ENCODE measurements at places on chromosomes 2 and 18.

DNA sequence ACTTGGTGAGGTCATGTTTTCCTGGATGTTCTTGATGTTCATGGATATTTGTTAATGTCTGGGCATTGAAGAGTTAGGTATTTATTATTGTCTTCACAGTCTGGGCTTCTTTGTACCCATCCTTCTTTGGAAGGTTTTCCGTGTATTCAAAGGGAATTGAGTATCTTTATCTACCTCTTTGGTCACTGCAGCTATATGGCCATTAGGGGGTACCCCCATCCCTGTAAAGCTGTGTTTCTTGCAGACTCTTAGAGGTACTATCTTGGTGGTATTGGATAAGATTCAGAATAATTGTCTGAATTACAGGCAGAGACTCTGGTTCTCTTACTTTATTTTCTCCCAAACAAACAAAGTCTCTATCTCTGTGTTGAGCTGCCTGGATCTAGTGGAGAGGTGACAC is 401.6 kb upstream of the FSIP2 start:
- no peaks in the 10 kb centered on the region for H3K4me1 ChIP-seq
- H3K36me3 ChIP-seq = no peaks in the 10 kb centered on the region
- H3K27me3 ChIP-seq = no peaks in the 10 kb centered on the region
- no peak overlapping the region for H3K27ac ChIP-seq
- no peak overlapping the region for H3K4me3 ChIP-seq
- no peak for DNase-seq

DNA sequence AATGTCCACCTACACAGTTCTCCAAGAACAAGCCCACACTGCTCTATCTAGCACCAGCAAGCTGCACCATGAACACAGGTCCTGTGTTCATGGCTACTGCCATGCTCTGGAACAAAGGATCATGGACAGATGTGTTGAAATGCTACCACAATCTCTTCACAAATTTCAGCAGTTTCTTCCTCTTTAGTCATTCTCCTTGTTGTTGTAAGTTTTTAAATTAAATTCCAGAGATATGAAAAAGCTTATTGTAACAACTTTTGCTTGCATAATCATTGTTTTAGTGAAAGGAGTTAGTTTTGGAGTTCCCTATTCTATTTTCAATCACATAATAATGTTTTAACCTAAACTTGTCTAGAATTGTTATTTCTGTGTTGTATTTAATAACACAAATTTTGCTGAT is 17.2 kb upstream of the NAPG start:
- H3K27ac ChIP-seq = no peak overlapping the region
- no peaks in the 10 kb centered on the region for H3K27me3 ChIP-seq
- H3K36me3 ChIP-seq = no peaks in the 10 kb centered on the region
- DNase-seq = no peak

DNA sequence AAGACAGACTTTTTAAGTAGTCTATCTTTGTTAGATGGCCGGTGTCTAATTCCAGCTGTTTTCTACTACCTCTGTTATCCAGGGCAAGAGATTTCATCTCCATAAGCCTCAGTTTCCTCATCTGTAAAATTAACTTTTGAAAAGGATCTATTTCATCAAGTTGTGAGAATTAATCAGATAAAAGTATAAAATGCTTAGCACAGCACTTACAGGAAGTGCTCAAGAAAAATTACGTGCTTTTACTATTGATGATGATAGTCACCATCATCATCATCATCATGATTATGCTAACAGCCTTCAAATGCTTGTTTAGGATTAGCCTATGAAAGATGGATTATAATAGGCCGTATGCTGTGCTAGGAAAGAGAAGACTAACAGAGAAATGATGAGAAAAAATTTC is 76.2 kb downstream of the CYRIA start:
- H3K4me3 ChIP-seq = no peak overlapping the region
- H3K4me1 ChIP-seq = peaks cover 16% of the 10 kb centered on the region
- no peak for DNase-seq
- peaks cover 6% of the 10 kb centered on the region for H3K36me3 ChIP-seq
- H3K27me3 ChIP-seq = no peaks in the 10 kb centered on the region
- H3K27ac ChIP-seq = no peak overlapping the region

DNA sequence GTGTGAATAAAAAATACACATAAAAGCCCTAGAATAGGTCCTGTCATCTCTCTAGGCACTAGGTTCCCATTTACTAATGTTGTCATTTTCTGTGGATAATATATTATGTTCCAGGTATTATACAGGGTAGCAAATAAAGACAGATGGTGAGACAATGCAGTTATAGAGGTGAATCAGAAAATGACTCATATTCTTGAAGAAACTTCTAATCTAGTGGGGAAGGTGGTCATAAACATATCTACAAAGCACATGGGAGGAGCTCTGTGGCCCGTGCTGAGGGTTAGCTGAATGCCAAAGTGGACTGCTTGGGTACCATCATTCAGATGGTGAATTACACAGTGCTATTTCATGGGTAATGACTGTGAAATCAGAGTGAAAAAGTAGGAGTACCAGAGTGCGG is 700.9 kb downstream of the ERBB4 start:
- H3K27ac ChIP-seq = no peak overlapping the region
- no peaks in the 10 kb centered on the region for H3K36me3 ChIP-seq
- no peaks in the 10 kb centered on the region for H3K27me3 ChIP-seq
- no peaks in the 10 kb centered on the region for H3K4me1 ChIP-seq
- H3K4me3 ChIP-seq = no peak overlapping the region

GRCh38 chr2:59925321-59925720 is 628.1 kb downstream of the BCL11A start:
- no peak for DNase-seq
- no peak overlapping the region for H3K27ac ChIP-seq
- no peaks in the 10 kb centered on the region for H3K36me3 ChIP-seq

DNA sequence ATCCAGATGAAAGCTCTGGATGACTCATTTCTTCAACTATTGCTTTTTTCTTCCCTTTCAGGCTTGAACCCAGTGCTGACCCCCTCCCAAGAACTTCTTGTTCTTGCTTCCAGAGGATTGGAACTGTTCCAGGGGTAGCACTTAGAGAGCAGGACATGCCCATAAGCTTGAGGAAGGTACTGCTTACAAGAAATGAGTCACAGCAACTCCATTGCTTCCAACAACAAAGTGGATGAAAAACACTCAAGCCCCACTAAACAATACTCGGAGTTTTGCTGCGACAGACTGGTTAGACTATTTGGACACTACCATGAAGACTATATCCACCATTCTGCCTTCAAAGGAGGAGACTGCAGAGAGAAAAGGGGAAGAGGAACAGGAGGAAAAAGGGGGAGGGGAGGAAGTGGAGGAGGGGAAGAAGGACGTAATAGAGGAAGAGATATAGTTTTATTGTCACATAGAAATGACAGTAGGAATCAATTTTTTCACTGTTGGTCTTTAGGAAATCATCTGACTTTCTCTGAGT is 1.6 kb upstream of the EPC2 start:
- H3K36me3 ChIP-seq = no peaks in the 10 kb centered on the region
- peaks cover 41% of the 10 kb centered on the region for H3K4me1 ChIP-seq

GRCh38 chr2:195563857-195564512 is 93.0 kb upstream of the SLC39A10 start:
- H3K27me3 ChIP-seq = no peaks in the 10 kb centered on the region
- no peak overlapping the region for H3K4me3 ChIP-seq
- no peaks in the 10 kb centered on the region for H3K36me3 ChIP-seq
- no peak for DNase-seq

- H3K27me3 ChIP-seq = no peaks in the 10 kb centered on the region
- no peaks in the 10 kb centered on the region for H3K4me1 ChIP-seq
- no peak overlapping the region for H3K27ac ChIP-seq
- H3K4me3 ChIP-seq = no peak overlapping the region
- H3K36me3 ChIP-seq = no peaks in the 10 kb centered on the region
Observed at GRCh38 chr2:114805195-114805594, 362.8 kb downstream of the DPP10 start.

DNA sequence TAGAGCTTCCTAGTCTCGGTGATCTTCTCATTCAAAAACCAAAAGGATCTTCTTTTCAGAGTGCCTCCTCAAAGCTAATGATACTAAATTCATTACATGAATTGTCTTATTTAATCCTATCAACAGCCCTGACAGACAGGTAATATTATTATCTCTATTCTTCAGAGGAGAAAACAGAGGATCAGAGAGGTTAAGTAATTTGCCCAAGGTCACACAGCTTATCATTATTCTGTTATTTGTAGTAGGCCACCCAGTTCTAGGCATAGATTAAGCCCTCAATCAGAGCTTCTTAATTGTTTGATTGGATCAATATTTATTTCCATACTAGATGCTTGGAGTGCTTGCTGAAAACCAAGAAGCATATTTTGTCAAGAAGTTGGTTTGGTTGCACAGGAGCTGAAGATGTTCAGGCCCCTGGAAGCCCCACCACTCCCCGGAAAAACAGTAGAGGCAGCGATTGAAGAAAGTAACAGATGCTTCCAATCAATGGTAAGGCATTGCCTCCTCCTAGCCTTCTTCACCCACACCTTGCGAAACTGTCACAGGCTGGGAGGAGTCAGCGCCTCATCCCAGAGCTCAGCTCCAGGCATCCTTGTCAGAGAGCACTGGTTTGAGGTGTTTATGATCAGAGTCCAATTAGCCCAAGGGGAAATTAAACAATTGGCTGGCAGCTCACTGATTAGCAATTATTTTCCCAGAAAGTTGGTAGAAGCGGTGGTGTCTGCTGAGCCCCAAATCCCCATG is 487.2 kb downstream of the BCL11A start:
- H3K36me3 ChIP-seq = no peaks in the 10 kb centered on the region
- H3K4me1 ChIP-seq = no peaks in the 10 kb centered on the region
- no peaks in the 10 kb centered on the region for H3K27me3 ChIP-seq

GRCh38 chr2:16227811-16228462 is 287.6 kb downstream of the MYCN start:
- H3K36me3 ChIP-seq = no peaks in the 10 kb centered on the region
- no peaks in the 10 kb centered on the region for H3K4me1 ChIP-seq
- DNase-seq = no peak
- H3K27me3 ChIP-seq = no peaks in the 10 kb centered on the region
- H3K4me3 ChIP-seq = no peak overlapping the region

DNA sequence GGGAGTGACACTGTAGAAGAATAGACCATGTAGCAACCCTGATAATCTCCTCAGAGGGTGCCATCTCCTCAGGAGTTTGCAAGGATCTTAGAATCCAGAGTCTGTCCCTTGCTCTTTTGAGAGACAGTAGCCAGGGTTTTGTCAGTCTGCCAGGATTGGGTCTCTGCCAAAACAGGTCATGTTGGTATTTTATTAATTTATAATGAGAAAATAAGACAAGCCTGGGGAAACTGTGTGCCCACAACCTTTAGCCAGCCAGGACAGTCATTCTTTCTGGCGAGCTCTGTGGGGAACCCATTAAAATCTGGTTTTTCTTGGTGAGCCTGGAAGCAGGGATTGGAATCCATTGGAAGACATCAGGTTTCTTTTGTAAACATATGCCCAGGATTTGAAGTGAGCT is 78.6 kb downstream of the PTPRM start:
- no peak for DNase-seq
- H3K4me1 ChIP-seq = peaks cover 3% of the 10 kb centered on the region
- no peaks in the 10 kb centered on the region for H3K27me3 ChIP-seq
- no peak overlapping the region for H3K27ac ChIP-seq
- H3K36me3 ChIP-seq = no peaks in the 10 kb centered on the region
- H3K4me3 ChIP-seq = no peak overlapping the region
